ENCODE measurements at places on chromosomes 6 and 20.
A peak's percentile ranks its signal among the peaks of the same experiment; 100 is the strongest.

GRCh38 chr6:52672412-52673025 lies 1.6 kb downstream of the TMEM14A start:
- DNase-seq, result no peak

DNA sequence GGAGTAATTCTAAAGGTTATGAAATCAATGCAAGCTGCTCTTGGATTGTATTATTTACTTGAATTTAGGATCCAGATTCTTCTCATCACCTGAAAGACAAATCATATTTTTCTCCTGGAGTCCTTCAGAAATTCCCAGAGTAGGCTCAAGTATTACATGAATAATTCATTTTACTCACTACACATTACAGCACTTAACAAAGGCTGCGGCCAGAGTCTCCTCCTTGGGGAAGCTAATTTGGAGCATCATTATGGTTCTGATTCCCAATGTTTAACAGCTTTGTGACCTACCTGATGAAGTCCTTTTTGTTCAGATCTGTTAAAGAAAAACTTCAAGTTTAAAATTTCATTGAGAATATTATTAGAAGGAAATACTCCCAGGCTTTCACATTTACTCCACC lies 28.7 kb downstream of the GRIK2 start:
- DNase-seq, result no peak

- DNase-seq, result no peak
Observed at GRCh38 chr20:63444548-63444947, 27.9 kb downstream of the KCNQ2 start.

DNA sequence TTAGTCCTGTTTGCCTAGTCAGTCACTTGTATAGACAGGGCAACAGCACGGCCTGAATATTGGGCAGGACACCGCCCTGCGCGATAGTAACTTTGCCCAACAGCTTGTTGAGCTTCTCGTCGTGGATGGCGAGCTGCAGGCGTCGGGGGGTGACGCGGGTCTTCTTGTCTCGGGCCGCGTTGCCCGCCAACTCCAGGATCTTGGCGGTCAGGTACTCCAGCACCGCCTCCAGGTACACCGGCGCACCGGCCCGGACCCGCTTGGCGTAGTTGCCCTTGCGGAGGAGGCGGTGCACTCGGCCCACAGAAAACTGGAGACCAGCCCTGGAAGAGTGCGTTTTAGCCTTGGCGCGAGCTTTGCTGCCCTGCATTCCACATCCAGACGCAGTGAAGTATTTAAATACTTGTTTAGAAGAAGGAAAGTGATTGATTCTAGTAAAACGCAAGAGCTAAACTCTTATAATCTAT lies 92.8 kb upstream of the BTN3A2 start:
- DNase-seq, result no peak

DNA sequence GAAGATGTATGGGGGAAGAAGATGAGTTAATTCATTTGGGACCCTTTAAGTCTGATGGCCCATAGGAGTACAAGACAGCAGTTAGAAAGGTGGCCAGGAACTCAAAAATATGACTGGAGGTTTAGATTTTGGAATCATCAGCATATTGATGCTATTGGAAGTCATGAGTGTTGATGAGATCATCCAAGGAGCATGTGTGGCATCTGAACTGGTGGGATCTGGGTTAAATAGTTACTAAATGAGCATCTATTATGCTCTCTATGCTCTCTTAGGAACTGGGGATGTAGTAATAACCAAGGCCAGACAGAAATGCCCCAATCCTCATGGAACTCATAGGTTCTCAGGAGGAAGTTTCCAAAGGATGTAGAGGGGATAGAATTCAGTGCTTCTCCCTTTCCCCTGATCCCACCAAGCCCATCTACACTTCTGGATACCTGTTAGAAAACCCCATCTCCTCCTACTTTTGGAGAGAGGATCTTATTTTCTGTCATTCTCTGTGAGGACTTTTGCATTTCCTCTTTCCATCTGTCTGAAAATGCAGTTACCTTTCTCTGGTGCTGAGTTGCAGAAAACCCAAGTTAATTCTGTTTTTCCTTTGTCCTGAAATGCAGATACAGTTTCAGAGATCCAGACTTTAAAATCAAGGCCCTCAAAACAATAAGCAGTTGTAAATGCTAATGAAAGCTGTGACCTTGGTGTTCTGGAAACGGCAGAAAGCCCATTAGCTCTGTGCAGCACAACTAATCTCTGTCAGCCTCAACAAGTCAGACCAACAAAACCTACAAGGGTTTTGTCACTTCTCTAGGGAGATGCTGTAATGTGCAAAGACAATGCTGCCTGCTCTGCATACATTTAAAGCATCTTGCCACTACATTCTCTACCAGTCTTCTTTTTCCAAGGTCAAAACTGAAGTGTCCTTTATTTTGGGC lies 65.8 kb downstream of the TBC1D7 start:
- DNase-seq, result no peak

DNA sequence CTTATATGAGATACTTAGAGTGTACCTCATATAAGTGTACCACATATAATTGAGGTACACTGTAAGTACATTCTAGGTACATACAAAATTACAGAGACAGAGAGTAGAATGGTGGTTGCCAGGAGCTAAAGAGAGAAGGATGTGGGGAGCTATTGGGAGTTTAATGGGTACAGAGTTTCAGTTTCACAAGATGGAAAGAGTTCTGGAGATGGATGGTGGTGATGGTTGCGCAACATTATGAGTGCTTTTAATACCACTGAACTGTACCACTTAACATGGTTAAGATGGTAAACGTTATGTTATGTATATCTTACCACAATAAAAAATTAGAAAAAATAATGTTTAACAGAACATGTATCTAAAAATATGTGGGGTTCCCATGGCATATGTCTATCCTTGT lies 69.4 kb downstream of the PRND start:
- no peak for DNase-seq

DNA sequence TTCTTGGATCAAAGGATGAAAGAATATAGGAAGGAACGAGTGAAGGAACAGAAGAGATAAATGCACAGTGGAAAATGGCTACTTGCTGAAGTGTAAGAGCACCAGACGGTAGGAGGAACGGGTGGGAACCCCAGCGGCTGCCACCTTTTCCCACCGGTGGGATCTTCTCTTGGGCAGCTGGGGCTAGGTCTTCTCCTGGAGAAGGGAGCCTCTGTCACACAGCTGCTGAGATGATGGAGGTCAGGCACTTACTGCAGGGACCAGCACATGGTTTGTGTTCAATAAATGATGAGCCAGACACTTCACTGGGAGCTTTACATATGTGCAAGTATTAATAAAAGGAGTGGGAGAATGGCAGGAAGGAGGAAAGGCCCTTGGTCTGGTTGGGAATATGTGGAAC lies 123.7 kb downstream of the AGPAT4 start:
- no peak for DNase-seq

GRCh38 chr6:167470101-167470835 lies 145.4 kb downstream of the TTLL2 start:
- no peak for DNase-seq

DNA sequence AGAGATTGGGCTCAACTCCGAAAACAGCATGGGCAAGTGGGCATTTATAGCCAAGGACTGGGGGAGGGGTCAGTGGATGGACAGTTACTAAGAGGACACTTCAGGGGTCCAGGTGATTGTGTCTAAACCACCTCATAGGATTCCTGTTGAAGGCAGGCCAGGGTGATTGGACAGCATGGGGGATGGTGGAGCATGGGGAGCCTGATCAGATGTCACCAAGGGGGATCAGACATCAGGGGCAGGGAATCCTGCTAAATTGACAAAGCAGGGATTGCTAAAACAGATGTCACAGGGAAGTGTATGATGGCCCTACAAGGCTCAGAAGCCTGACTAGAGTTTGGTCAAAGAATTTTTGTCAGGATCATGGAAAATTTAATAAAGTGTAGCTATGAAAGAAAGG lies 2.4 kb upstream of the PYGB start:
- no peak for DNase-seq

GRCh38 chr20:62907384-62908317 lies 18.7 kb downstream of the DIDO1 start:
- no peak for DNase-seq

- DNase-seq, result no peak
Observed at GRCh38 chr20:14434384-14435136, 97.1 kb upstream of the FLRT3 start.

- DNase-seq, result no peak
Observed at GRCh38 chr6:139881236-139881635, 506.8 kb upstream of the CITED2 start.

DNA sequence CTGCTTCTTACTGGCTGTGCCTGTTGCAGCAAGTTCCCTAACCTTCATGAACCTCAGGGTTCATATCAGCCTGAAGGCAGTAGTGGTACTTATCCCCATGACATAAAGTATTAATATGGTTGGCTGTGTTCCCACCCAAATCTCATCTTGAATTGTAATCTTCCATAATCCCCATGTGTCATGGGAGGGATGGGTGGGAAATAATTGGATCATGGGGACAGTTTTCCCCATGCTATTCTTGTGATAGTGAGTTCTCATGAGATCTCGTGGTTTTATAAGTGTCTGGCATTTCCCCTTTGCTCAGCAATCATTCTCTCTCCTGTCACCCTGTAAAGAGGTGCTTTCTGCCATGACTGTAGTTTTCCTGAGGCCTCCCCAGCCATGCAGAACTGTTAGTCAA lies 61.8 kb downstream of the FAM229B start:
- no peak for DNase-seq

DNA sequence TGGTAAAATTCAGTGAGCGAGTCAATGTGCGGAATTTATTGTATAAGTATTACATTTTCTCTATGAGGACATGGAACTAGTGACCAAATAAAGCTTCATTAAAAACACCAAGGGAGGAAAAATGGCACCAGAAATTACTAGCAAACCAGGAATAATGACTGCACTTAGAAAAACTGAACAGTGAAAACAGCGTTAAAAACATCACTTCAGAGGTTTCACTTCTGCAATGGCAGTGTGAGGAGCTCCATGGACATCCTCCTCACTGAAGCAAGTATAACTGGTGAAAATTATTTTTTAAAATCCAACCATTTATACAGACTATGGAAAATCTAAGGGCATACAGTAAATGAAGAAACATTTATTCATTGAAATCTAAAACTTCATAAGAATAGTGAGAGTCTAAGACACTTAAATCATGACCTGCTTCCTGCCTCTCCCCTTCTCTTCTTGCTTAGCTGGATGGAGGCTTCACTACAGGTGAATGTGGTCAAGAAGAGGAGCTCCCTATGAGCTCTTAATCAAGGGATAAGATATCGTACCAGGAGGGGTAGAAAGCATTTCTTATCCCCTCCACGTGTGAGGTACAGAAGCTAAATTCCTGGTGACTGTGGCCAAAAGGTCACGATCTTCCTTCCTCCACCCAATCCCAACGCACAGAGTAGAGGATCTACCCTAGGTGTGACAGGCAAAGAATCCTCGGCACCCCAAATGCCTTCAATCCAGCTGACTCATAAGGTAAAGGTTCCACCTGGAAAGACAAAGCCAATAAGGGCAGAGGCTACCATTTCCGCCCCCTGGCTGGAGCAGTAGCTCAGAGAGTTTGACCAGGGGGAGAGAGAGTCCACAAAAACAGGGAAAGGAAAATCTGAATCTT lies 12.3 kb upstream of the ASF1A start:
- DNase-seq, result no peak

GRCh38 chr6:25747477-25747876 lies 7.1 kb upstream of the SLC17A4 start:
- no peak for DNase-seq

- no peak for DNase-seq
Observed at GRCh38 chr6:108294297-108294726, 542 bp upstream of the AFG1L start.

GRCh38 chr20:61901392-61902220 lies 164.1 kb downstream of the TAF4 start:
- no peak for DNase-seq

DNA sequence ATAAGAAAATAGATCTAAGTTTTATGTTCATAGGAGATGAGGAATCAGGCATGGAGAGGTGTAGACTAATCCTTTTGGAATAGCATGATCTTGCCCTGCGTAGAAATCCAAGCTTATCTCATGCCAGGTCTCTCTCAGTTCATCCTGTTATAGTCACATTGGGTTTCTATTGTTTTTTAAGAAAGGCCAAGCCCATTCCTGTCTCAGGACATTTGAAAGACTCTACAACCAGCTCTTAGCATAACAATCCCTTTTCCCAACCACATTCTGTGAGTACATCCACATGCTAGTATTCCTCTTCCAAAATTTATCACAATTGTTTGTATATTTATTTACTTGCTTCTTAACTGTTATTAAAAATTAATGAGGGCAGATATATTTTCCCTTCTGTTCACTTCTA lies 130.3 kb downstream of the MMUT start:
- DNase-seq, result no peak

GRCh38 chr20:57688864-57689263 lies 21.0 kb downstream of the PMEPA1 start:
- DNase-seq, result no peak

- no peak for DNase-seq
Observed at GRCh38 chr20:32846852-32847251, 11.9 kb upstream of the EFCAB8 start.

- no peak for DNase-seq
Observed at GRCh38 chr6:116507324-116507723, 4.1 kb upstream of the CALHM5 start.

GRCh38 chr6:156585859-156586258 lies 191.3 kb upstream of the ARID1B start:
- peak; percentile 78 for DNase-seq

DNA sequence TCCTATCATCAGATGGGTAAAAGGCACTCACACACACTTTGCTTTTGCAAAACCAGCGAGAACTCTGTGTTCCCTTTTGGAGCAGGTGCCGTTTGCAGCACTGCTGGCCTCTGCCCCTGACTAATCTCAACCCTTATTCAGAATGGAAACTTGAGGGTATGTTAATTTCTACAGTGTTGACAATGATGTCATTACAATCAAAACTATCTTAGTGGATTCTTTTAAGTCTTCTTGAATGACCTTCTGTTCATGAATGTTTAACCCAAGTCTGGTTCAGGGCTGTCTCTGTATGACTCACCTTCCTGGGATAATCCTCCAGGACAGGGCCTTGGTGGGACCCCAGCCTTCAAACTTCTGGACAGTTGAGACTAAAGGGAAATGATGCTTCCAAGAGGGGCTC lies 197.9 kb downstream of the CDH4 start:
- DNase-seq, result no peak

- no peak for DNase-seq
Observed at GRCh38 chr6:39251406-39251805, 22.1 kb upstream of the KCNK5 start.

GRCh38 chr20:31711179-31712111 lies 11.2 kb downstream of the BCL2L1 start:
- DNase-seq, result no peak

DNA sequence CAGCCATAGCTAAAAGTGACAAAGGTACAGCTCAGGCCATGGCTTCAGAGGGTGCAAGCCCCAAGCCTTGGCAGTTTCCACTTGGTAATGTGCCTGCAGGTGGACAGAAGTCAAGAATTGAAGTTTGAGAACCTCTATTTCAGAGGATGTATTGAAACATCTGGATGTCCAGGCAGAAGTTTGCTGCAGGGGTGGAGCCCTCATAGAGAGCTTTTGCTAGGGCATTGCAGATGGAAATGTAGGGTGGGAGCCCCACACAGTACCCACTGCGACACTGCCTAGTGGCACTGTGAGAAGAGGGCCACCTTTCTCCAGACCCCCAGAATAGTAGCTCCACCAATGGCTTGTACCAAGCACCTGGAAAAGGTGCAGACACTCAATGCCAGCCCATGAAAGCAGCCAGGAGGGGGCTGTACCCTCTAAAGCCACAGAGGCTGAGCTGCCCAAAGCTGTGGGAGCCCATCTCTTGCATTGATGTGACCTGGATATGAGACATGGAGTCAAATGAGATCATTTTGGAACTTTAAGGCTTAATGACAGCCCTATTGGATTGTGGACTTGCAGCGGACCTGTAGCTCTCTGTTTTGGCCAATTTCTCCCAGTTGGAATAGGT lies 1299.4 kb upstream of the MAP3K7 start:
- no peak for DNase-seq

- peak; percentile 42 for DNase-seq
Observed at GRCh38 chr6:124795643-124796463, 166.4 kb upstream of the RNF217 start.
